Naive thymus-derived CD8-positive, alpha-beta T cell (primary cell): ENCODE measurements at places on chromosomes 4 and X. TPM values are rescaled to one million over a fixed set of nuclear protein-coding genes. Genes with fewer than 3 reads are reported as not detected.

- peak; percentile 73 for DNase-seq
Observed at GRCh38 chrX:131729295-131729694, 185.4 kb downstream of the OR13H1 start.

- no peak for DNase-seq
Observed at GRCh38 chr4:15469402-15470127, at the start of gene CC2D2A. CC2D2A (plus strand) TSS chr4:15469882; CDS start chr4:15475933, 6,051 bp downstream.

Gene SATL1
- not detected for total RNA-seq

DNA sequence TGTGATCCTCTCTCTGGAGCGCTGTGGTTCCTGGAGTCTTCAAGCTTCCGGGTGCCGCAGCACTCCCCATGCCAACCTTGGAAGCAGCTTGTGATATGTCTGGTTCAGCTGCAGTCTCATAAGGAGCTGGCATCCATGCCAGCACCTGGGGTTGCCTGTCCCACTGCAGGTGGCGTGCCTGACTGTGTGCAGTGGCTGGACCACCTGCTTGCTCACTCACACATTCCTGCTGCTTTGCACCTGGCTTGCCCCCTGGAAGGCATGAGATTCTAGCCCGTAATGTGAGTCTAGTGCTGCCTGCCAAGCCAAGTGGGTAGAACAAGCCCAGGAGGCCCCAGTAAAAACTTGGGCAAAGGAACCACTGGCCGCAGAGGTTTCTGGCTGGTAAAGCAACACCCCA is 687.2 kb upstream of the AADAT start:
- DNase-seq: no peak

DNA sequence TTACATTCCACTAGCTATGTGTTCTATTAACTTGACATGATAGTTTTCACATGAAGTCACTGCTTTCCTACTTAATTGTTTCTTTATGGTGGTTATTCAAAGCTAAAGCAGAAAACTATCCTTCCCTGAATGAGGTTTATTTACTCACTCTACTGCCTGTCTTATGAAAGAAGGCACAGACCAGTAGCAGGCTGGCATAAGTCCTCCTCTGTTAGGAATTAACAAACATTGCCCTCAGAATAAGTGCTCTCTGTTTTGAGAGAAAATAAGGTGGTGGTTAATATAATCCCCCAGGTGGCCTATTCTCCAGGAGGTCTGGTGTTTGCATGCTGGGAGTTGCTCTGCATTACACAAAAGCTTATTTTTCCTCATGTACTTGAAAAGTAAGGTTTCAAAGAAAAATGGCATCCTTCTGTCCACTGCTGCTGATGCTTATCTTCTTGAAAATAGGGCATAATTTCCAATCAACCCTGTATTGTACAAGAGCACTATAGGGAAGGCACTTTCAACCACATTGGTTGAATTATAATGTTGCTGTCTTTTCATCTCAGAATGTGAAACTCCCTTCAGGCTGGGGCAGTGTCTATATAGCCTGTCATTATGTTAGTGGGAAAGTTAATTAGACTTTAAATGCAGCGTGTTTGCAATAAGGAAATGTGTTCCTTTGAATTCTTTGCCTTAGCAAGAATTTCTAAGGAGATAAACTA is 119.7 kb upstream of the TBC1D9 start:
- no peak for DNase-seq

Gene CFP
- total RNA-seq: 16.9 TPM

- no peak for DNase-seq
Observed at GRCh38 chr4:23818097-23818885, 71.6 kb downstream of the PPARGC1A start.

DNA sequence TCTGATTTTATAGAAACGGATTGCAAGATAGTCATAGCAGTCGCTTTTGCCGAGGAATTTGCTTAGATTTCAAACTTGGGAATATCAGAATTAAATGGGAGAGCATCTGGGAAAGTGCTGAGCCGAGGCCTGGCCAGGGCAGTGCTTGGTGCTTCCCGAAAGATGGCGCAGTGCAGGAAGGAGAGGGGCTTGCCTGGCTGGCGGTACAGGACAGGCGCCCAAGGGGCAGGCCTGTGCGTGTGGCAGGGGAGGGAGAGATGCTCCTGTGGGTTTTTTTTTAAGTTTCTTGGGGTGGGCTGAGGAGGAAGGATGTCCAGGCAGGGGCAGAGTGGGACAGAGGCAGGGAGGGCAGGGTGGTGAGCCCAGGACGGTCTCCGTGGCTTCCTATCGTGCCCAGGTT is 241.1 kb downstream of the AFAP1 start:
- DNase-seq: no peak

DNA sequence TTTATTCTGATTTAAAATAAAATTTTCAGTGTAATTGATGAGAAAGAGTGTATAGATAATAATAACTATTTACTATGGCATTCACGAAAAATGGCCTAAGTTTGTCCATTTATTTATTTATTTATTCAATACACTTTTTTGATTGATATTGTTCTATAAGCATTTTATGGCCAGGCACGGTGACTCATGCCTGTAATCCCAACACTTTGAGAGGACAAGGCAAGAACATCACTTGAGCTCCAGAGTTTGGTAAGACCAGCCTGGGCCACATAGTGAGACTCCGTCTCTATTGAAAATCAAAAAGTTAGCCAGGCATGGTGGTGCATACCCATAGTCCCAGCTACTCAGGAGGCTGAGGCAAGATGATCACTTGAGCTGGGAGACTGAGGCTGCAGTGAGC is 25.7 kb downstream of the GASK1B start:
- DNase-seq: no peak

DNA sequence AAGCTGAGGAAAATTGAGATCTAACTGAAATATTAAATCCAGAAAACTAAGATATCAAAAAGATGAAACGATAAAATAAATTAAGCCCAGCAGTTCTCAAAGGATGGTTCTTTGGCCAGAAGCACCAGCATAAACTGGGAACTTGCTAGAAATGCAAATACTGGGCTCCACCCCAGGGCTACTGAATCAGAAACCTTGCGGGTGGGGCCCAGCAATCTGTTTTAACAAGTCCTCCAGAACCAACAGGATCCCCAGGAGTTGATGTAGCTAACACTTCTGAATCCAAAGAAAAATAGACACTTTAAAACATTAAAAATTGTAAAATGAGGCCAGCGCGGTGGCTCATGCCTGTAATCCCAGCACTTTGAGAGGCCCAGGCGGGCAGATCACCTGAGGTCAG is 14.1 kb upstream of the TMEM154 start:
- DNase-seq: no peak

Gene MAGIX
- total RNA-seq: 0.96 TPM

Gene FAM200B
- 38.5 TPM for total RNA-seq

DNA sequence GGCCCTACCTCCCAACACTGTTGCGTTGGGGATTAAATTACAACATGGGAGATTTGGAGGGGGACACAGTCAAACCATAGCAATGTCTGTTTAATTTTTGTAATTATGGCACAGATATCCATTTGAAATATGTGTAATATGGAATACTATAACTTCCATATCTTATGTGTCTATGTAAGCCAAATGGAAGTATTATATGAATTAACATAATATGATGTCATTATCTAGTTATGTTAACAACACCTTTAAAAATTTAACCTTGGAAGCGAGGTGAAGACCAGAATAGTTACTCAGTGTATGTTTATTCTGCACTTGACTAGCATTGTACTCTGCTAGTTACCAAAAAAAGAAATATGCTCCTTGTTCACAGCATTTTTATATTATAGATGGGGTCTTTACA is 4.3 kb downstream of the SMARCA5 start:
- no peak for DNase-seq

Gene HERC5
- total RNA-seq: 11.5 TPM

Gene MAGEB17
- not detected for total RNA-seq

- no peak for DNase-seq
Observed at GRCh38 chr4:8182294-8182693, 16.8 kb upstream of the SH3TC1 start.

GRCh38 chrX:96752781-96753180 is 68.1 kb downstream of the DIAPH2 start:
- no peak for DNase-seq

Gene NDST3
- not detected for total RNA-seq

- no peak for DNase-seq
Observed at GRCh38 chr4:63226229-63226628, 1183.0 kb downstream of the TECRL start.

DNA sequence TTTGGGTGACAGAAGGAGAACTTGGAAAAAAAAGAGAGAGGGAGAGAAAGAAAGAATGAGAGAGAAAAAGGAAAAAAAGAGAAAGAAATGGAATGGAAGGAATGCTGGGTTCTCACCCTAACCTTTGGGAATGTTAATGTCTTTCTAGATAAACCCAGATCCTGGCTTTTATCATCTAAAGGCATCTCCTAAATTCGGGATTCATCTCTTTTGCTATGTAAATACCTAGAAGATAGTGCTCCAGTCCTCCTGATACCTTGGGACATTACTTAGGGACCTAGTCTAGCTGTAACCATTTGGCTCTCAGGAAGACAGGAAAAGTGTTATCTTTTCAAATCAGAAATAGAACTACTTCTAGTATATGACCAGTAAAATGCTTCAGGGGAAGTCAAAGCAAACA is 15.8 kb upstream of the SPCS3 start:
- no peak for DNase-seq

GRCh38 chrX:34279866-34280560 is 147.9 kb upstream of the FAM47A start:
- DNase-seq: no peak

DNA sequence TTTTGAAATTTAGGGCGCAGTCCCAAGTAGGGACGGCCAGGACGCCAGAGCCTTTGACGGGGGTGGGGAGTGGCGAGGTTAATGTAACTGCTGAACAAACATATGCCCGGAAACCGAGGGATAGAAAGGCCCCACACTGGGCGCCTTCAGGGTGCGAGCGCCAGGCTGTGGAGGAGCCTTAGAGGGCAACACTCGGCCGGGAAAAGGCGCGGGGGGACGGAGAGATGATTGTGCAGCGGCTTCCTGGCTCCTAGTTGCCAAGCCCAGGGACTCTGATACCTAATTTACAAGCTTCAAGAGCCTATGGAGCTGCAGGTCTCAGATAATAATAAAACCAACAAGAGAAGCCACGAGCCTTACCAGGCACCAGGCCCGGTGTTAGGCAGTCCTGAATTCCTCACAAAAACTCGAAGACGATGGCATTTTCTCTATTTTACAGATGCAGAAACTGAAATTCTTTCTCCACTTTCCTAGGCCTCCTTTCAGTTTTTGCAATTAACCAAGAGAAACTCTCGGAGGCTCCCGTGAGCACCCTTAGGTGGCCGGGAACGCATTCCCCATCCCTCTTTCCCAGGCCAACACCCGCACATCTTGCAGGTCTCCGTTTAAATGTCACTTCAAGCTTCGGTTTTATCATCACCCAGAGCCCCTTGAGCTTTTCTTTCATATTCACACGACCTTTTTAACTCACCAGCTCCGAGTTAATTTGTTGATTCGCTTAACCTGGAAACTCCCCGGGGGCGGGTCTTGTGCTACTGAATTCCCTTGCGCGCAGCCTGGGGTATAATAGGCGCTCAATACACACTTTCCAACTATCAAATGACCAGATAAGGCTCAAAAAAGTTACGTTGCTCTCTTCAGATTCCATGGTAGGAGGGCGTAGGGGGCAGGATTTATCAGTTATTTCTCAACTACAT is 6.4 kb upstream of the GSX2 start:
- no peak for DNase-seq
